GM23248 (cell line): ENCODE measurements at places on chromosomes 7 and 10. TPM values are rescaled to one million over a fixed set of nuclear protein-coding genes. Genes with fewer than 3 reads are reported as not detected.

DNA sequence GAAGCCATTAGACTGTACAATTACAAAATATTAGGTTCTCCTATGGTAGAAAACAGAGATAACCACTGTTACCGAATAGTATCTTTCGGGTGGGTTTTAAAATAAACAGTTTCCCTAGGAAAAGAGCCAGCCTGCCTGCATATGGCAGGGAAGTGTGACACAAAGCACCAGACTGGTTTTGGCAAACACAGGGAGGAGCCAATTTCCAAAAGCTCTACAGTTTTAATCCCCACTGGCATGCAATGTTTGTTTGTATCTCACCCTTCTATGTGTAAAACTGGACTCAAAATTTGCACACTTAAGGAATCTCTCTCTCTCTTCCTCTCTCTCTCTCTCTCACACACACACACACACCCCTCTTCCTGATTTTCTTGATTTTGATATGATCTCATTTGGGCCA lies 261.7 kb downstream of the ETV1 start:
- DNase-seq, result no peak
- H3K27me3 ChIP-seq, result no peaks in the 10 kb centered on the region
- H3K36me3 ChIP-seq, result no peaks in the 10 kb centered on the region
- no peak overlapping the region for H3K27ac ChIP-seq
- no peak overlapping the region for H3K4me3 ChIP-seq
- no peaks in the 10 kb centered on the region for H3K4me1 ChIP-seq

GRCh38 chr10:49296382-49296781 lies 2.6 kb upstream of the C10orf71 start:
- peaks cover 24% of the 10 kb centered on the region for H3K27me3 ChIP-seq
- H3K4me1 ChIP-seq, result no peaks in the 10 kb centered on the region
- H3K4me3 ChIP-seq, result no peak overlapping the region
- no peak overlapping the region for H3K27ac ChIP-seq
- no peaks in the 10 kb centered on the region for H3K36me3 ChIP-seq

DNA sequence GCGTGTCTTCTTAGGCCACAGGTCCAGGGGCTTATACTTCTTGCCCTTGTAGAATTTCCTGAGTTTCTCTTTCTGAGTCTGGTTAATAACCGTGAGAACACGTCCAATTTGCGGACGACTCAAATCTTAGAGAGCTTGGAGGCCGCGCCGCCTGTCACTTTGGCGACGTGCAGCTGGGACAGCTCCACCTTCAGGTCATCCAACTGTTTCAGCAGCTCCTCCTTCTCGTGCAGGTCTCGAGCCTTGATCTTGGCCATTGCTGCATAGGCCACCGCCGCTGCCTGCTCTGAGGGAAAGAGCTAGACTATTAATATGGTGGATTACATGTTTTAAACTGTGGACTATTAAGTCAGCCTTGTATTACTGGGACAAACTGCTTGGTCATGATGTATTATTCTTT lies 26.9 kb downstream of the EVX1 start:
- no peak overlapping the region for H3K27ac ChIP-seq
- DNase-seq, result no peak
- H3K27me3 ChIP-seq, result no peaks in the 10 kb centered on the region
- no peaks in the 10 kb centered on the region for H3K36me3 ChIP-seq
- H3K4me3 ChIP-seq, result no peak overlapping the region

UBE2D4 gene
- 21.7 and 33.0 TPM in 2 replicates for total RNA-seq

GRCh38 chr7:46146454-46147255 lies 225.6 kb upstream of the IGFBP3 start:
- DNase-seq, result peak; percentile 96
- H3K4me3 ChIP-seq, result peak overlapping the region; percentile 22; the same call in 1 of the 2 replicates
- H3K36me3 ChIP-seq, result no peaks in the 10 kb centered on the region
- no peaks in the 10 kb centered on the region for H3K27me3 ChIP-seq

DNA sequence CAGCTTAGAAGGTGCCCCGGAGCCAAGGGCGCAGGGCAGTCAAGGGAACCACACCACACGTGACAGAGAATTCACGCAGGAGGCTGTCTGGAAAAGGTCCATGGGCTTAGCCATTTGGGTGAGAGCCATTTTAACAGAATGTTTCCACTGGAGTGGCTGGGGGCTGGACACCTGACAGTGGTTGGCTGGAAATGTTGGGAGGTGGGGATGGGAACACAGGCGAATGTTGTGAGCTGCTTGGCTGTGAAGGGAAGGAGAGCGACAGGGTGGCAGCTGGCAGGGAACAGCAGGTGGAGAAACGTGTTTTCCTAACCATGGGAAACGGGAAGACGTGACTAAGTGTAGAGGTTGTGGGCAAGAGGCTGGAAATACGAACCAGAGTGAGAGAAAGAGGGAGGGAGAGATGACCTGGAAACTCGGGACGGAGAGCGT lies 100.5 kb upstream of the ZNF32 start:
- no peak overlapping the region for H3K27ac ChIP-seq
- DNase-seq, result no peak
- H3K36me3 ChIP-seq, result no peaks in the 10 kb centered on the region
- H3K4me3 ChIP-seq, result no peak overlapping the region

TRIM74 gene
- not detected in 2 replicates for total RNA-seq

DNA sequence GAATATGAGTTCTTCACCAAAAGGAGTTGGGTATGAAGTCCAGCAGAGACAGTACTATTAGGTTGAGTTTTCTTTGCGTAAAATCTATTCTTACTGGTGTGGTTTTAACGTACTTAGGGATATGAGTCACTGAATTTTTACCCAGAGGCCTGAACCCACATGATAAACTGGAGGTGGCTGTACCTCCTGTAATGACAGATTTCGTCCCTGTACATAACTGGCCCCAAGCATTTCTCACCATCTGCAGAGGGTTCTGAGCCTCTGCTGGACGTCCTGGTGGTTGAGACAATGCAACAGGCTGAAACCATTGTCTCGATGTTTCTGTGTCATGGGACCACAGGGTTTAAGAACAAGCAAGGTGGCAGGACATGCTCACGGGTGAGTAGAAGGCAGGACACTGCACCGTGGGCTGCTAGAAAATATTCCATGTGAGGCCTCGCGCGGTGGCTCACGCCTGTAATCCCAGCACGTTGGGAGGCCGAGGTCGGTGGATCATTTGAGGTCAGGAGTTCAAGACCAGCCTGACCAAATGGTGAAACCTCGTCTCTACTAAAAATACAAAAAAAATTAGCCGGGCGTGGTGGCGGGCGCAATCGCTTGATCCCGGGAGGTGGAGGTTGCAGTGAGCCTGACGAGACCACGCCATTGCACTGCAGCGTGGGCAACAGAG lies 233.9 kb downstream of the DNAJB6 start:
- no peaks in the 10 kb centered on the region for H3K36me3 ChIP-seq
- DNase-seq, result no peak
- no peak overlapping the region for H3K27ac ChIP-seq

DNA sequence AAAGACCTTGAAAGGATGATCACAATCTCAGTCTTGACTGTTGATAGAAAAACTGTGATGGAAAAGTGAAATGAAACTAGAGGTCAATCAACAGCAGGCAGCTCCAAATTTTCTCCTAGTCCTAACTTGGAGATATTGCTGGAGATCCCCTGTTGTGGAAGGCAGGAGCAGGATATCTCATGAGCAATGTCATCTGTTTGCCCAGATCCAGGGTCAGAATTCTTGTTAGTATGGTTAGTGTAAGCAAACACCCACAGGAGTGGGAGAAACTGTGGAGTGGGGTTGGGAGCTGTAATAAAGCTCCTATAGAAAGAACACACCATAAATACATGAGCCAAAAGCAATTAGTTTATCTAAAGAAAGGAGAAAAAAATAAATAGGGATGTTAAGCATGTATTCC lies 169.0 kb downstream of the AKR1D1 start:
- H3K36me3 ChIP-seq, result no peaks in the 10 kb centered on the region
- H3K27me3 ChIP-seq, result no peaks in the 10 kb centered on the region
- H3K4me1 ChIP-seq, result no peaks in the 10 kb centered on the region
- H3K27ac ChIP-seq, result no peak overlapping the region

- H3K36me3 ChIP-seq, result no peaks in the 10 kb centered on the region
- H3K4me3 ChIP-seq, result no peak overlapping the region
- peaks cover 49% of the 10 kb centered on the region for H3K27me3 ChIP-seq
Observed at GRCh38 chr10:14384915-14385314, 54.2 kb upstream of the FRMD4A start.

IRF5 gene
- total RNA-seq, result under 0.01 and 1.6 TPM in 2 replicates

SPDYE11 gene
- not detected in 2 replicates for total RNA-seq

- peak; percentile 81 for DNase-seq
- no peaks in the 10 kb centered on the region for H3K27me3 ChIP-seq
- H3K4me1 ChIP-seq, result peaks cover 29% of the 10 kb centered on the region
- no peaks in the 10 kb centered on the region for H3K36me3 ChIP-seq
Observed at GRCh38 chr10:22427101-22427500, 81.8 kb downstream of the SPAG6 start.

DNA sequence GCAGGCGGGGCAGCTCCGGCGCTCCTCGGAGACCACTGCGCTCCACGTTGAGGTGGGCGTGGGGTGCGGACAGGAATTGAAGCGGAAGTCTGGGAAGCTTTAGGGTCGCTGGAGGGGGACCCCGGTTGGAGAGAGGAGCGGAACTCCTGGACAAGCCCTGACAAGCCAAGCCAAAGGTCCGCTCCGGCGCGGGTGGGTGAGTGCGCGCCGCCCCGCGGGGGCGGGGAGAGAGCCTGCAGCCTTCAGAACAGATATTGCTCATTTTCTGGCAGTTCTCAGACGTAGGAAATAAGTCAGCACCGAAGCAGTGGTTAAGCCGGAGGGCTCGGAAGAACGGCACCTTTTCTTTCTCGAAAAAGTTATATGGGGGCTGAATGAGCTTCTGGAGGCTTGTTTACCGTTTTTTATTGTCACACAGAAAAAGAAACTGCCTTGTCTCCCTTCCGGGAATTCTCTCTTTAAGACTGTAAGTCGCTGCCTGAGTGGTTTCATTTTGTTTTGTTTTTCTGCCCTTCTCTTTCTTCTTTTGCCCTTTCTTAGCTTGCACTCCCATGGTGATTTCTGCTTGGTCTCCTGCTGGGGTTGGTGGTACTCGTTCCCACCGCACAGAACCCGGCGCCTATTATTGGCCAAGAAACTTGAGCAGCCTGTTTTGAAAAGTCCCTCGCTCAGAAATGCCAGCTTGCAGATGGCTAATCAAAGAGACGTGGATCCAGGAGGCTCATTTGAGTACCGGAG lies 732 bp downstream of the FAS start:
- H3K27me3 ChIP-seq, result no peaks in the 10 kb centered on the region
- DNase-seq, result peak; percentile 89
- peaks cover 41% of the 10 kb centered on the region for H3K4me1 ChIP-seq
- peak overlapping the region; percentile 89 for H3K27ac ChIP-seq

CACNA2D1 gene
- 21.2 and 31.1 TPM in 2 replicates for total RNA-seq

- no peaks in the 10 kb centered on the region for H3K36me3 ChIP-seq
- H3K27ac ChIP-seq, result no peak overlapping the region
- DNase-seq, result no peak
- no peak overlapping the region for H3K4me3 ChIP-seq
Observed at GRCh38 chr10:125450218-125450617, 232.7 kb downstream of the TEX36 start.

CALML5 gene
- total RNA-seq, result not detected in 2 replicates

- peak; percentile 61 for DNase-seq
- H3K4me3 ChIP-seq, result peak overlapping the region; percentile 99
- H3K27me3 ChIP-seq, result no peaks in the 10 kb centered on the region
- H3K36me3 ChIP-seq, result no peaks in the 10 kb centered on the region
- no peak overlapping the region for H3K27ac ChIP-seq
- peaks cover 24% of the 10 kb centered on the region for H3K4me1 ChIP-seq
Observed at GRCh38 chr10:95289003-95289920, 1.5 kb downstream of the PDLIM1 start.
